Aorta (tissue), 5 donors: ENCODE measurements at places on chromosomes 4 and X.

- H3K4me1 ChIP-seq, result peaks cover under 1% of the 10 kb centered on the region
- no peaks in the 10 kb centered on the region for H3K27me3 ChIP-seq
- H3K4me3 ChIP-seq, result no peak overlapping the region
- H3K27ac ChIP-seq, result no peak overlapping the region
Observed at GRCh38 chr4:94979621-94980020, 221.9 kb downstream of the BMPR1B start.

- no peak overlapping the region for H3K27ac ChIP-seq
- no peaks in the 10 kb centered on the region for H3K4me1 ChIP-seq
- H3K27me3 ChIP-seq, result no peaks in the 10 kb centered on the region
Observed at GRCh38 chr4:149645790-149646189, 169.9 kb downstream of the IQCM start.

- H3K27ac ChIP-seq, result no peak overlapping the region
- no peaks in the 10 kb centered on the region for H3K36me3 ChIP-seq
- no peak overlapping the region for H3K4me3 ChIP-seq
- no peaks in the 10 kb centered on the region for H3K4me1 ChIP-seq
- no peaks in the 10 kb centered on the region for H3K27me3 ChIP-seq
Observed at GRCh38 chr4:8700531-8700930, 108.0 kb downstream of the CPZ start.

- H3K4me3 ChIP-seq, result no peak overlapping the region
- no peaks in the 10 kb centered on the region for H3K27me3 ChIP-seq
- no peak overlapping the region for H3K27ac ChIP-seq
- H3K36me3 ChIP-seq, result peaks cover 3% of the 10 kb centered on the region
- no peaks in the 10 kb centered on the region for H3K4me1 ChIP-seq
- no peak for DNase-seq
Observed at GRCh38 chr4:102578819-102579218, 77.7 kb downstream of the NFKB1 start.

GRCh38 chr4:115323106-115323707 is 209.8 kb upstream of the NDST4 start:
- no peak overlapping the region for H3K4me3 ChIP-seq
- no peaks in the 10 kb centered on the region for H3K36me3 ChIP-seq
- H3K27ac ChIP-seq, result no peak overlapping the region
- H3K4me1 ChIP-seq, result no peaks in the 10 kb centered on the region

DNA sequence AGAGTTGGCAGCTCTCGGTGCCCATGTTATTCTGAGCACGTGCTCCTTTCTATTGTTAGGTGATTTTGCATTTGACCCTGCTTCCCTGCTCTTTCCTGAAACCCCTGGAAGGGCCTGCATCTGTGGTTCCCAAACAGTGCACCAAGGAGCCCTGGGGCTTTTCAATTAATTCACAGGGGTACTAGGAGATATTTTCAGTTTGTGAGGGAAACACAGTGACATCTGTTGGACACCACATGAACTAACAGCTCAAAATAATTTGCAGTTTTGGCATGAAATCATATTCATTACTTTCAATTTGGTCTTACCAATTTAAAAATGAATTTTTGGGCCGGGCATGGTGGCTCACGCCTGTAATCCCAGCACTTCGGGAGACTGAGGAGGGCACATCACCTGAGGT is 156.6 kb downstream of the GATB start:
- no peak overlapping the region for H3K27ac ChIP-seq
- no peaks in the 10 kb centered on the region for H3K4me1 ChIP-seq
- no peaks in the 10 kb centered on the region for H3K36me3 ChIP-seq
- no peak for DNase-seq
- no peak overlapping the region for H3K4me3 ChIP-seq

GRCh38 chr4:184097241-184097605 is 120.5 kb downstream of the ENPP6 start:
- no peaks in the 10 kb centered on the region for H3K4me1 ChIP-seq
- no peak overlapping the region for H3K27ac ChIP-seq
- no peaks in the 10 kb centered on the region for H3K36me3 ChIP-seq
- H3K27me3 ChIP-seq, result no peaks in the 10 kb centered on the region
